ENCODE measurements at places on chromosomes 2 and 18. TPM values are rescaled to one million over a fixed set of nuclear protein-coding genes. Genes with fewer than 3 reads are reported as not detected.

DNA sequence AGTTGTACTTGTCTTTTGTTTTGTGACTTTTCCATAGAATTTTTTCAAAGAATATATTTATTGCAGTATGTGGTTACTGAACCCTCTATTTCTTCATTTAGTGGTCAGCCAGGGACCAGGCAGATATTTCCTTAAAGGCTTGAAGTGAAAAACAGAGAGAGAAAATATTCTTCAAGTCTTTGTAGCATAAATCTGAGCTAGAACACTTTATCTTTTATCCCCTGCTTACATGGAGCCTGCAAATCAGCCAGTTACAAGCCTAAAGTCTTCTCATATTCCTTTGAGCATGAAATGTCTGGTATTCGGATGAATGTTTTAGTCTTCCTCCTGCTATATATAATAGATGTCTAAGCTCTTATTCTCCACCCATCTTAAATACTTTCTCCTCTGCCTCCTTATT is 1557.5 kb upstream of the ACVR2A start:
- no peak overlapping the region for H3K4me3 ChIP-seq
- no peak overlapping the region for H3K27ac ChIP-seq
- no peaks in the 10 kb centered on the region for H3K27me3 ChIP-seq

DNA sequence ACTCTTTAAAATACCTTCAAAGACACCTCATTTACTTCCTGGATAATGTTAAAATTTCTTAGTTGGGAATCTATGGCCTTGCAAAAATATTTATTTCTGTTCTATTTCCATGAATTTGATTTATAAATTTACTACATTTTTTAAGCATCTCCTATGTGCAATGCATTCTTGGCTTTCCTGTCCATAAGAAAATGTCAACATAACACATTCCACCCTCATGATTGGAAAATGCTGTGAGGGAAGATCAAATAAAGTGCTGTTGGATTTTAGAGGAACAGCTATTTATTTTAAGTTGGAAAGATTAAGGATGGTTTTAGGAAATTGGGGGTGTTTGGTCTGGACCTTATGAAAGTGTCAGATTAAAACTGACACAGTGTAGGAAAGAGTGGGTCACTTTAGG is 45.4 kb upstream of the MC4R start:
- DNase-seq: no peak
- no peaks in the 10 kb centered on the region for H3K27me3 ChIP-seq
- H3K27ac ChIP-seq: no peak overlapping the region
- no peak overlapping the region for H3K4me3 ChIP-seq

NEU2 gene
- not detected for total RNA-seq

SCYGR4 gene
- total RNA-seq: not detected

GRCh38 chr2:97868986-97869721 is 126.6 kb downstream of the TMEM131 start:
- H3K27ac ChIP-seq: no peak overlapping the region
- H3K36me3 ChIP-seq: peaks cover 15% of the 10 kb centered on the region
- H3K4me1 ChIP-seq: peaks cover 41% of the 10 kb centered on the region
- DNase-seq: no peak

GRCh38 chr2:69837533-69837932 is 8.1 kb downstream of the GMCL1 start:
- no peak overlapping the region for H3K27ac ChIP-seq
- no peak overlapping the region for H3K4me3 ChIP-seq
- H3K27me3 ChIP-seq: no peaks in the 10 kb centered on the region
- peaks cover 38% of the 10 kb centered on the region for H3K36me3 ChIP-seq
